ENCODE measurements at places on chromosomes 12 and 14. TPM values are rescaled to one million over a fixed set of nuclear protein-coding genes. Genes with fewer than 3 reads are reported as not detected.

DNA sequence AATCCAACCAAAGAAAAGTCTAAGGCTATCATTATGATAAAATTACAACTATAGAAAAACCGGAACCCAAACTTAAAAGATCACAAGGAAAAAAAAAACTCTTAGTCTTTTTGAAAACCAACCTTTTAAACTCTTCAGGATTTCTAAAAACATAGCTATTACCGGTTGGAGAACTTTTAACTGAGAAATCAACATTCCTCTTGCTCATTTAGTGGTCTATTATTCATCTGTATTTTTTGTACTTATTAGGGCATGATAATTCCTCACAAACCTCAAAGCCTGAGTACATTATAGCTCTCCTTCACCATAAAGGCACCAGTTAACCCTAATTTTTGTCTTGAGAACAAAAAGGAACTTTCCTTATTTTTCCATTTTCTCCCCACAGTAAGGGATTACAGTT lies 10.4 kb downstream of the LUM start:
- DNase-seq = no peak

The GLS2 gene
- total RNA-seq = 2.5 TPM

DNA sequence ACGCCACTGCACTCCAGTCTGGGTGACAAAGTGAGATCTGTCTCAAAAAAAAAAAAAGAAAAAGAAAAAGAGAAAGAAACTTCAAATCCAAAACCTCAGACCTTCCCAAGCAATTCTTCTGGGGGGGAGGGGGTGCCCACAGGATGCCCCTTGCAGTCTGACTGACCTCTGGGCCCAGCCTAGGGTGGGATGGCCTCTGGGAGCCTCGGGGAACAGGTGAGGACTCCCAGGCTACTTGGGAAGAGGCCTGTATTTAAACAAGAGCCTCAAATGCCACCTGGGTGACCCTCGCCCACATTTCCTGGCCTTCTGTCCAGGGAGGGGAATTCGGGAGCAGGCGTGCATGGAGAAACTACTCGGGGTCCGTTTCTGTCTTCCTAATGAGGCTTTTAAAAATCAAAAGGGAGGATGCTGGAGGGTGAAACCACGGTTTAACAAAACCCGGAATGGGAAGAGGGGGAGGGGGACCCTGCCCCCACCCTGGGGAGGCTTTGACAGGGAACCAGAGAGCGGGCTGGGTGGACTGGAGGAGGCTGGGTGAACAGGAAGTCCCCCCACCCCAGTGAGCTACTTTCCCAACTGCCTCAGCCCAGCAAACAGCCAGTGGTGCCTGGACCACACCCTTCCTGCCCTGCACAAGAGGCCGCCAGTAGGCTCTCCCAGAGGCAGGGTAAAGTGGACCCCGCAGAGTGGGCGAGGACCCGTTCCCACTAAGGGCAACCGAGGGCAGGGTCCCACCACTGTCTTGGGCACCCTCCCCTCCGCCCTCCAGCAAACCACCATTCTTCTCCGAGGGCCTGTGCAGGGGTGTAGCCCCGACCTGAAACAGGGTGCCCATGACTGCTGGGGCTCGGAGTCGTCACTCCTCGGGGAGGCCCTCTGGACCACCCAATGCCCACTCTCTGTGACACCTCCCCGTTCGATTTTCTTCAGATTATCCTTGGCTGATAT lies 1.5 kb upstream of the FBRSL1 start:
- DNase-seq = no peak

DNA sequence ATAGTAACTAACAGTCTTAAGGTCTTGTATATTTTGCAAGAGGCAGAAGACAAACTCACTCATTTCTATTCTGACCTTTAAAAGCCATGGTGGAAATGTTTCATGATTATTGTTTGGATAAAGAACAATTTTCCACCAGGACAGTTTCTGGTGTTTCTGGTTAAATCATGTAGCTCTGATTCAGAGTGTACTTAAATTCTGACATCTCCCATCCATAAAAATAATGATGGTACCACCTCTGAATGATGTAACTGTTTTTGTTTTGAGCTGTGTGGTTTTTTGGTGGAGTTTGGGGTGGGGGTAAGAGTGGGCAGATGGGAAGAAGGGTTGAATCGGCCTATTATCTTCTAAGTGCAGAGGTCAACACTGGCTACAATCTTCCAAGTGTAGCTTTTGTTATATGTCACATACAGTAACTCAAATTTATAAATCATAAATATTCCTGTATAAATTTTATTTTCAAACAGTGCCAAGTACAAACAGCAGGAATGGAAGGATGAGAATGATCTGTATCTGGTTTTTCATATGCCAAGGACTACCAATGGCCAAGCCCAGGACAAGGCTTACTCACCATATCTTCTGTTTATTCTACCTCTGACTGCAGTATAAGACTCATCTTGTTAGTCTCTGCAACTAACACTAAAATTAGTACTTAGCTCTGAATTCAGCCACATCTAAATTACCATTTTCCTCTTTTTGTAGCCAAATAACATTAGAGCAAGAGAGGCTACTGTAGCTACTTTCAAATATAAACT lies 108.7 kb downstream of the BCAT1 start:
- DNase-seq = no peak

GRCh38 chr12:56565510-56566101 lies 44.0 kb downstream of the RBMS2 start:
- DNase-seq = peak; percentile 85

The TMEM179 gene
- total RNA-seq = 0.50 TPM

DNA sequence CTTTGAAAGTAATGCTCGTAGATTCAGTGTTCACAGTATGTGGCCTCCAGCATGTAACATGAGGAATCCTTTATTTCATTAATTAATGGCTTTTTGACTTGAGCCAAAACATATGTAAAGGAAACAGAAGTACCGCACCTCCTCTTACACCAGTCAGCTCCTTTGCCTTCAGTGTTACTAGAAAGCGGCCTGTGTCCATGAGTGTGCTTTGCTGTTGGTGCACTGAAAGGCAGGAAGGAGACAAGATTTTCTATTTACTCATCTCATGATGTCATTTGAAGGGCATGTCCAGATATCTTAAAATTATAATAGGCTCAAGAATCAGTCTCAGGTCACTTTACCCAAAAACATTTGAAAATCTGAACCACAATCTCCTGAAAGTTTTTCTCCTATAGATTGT lies 9.9 kb upstream of the CCT2 start:
- no peak for DNase-seq

The NRXN3 gene
- total RNA-seq = 2.4 TPM

- DNase-seq = no peak
These were observed 46.9 kb downstream of the ACTN1 start for GRCh38 chr14:68932231-68932630.

The ESPL1 gene
- total RNA-seq = 1.5 TPM

DNA sequence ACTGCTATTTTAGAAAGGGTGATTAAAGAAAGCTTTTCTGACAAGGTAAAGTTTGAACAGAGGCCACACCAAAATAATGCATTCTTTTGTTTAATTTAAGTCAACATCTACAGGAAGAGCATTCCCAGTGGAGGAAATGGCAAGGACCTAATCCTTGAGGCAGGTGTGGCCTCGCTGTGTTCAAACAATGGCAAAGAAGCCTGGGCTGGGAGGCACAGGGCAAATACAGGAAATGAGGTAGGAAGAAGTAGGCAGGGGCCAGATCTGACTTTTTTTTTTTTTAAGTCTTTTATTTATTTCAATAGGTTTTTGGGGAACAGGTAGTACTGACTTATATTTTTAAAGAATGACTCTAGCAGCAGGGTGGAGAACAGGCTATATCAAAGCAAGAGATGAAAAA lies 53.5 kb downstream of the ARMH4 start:
- no peak for DNase-seq

DNA sequence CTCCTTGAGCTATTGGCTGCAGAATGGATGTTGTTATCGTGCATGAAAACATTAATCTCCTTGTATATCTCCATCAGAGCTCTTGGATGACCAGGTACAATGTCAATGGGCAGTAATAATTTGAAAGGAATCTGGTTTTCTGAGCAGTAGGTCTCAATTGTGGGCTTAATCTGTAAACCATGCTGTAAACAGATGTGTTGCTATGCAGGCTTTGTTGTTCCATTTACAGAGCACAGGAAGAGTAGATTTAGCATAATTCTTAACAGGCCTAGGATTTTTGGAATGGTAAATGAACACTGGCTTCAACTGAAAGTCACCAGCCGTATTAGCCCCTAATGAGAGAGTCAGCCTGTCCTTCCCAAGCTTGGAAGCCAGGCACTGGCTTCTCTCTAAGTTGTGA lies 50.4 kb downstream of the ATG14 start:
- DNase-seq = no peak

- DNase-seq = peak; percentile 87
These were observed 399 bp upstream of the WASHC4 start for GRCh38 chr12:105107171-105107493.

DNA sequence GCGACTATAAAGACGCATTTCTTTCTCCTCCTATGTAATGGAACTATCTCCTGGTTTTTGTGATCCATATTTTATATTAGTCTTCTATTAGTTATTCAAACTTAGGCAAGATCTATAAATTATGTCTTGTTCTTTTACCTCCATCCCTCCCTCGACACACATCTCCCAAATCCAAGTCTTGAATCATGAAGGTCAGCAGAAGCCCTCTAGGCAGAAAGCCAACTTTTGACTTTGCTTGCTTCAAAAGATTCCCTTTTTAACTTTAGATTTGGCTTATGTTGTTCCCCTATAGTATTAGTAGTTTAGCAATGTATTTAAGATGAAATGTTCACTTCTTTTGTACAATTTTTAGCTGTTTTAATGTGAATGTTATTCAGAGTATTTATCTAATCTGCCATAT lies 689.8 kb downstream of the SLC6A15 start:
- no peak for DNase-seq

The HEATR5A gene
- 30.4 TPM for total RNA-seq

GRCh38 chr12:9792961-9793617 lies 32.4 kb upstream of the CD69 start:
- DNase-seq = no peak

- DNase-seq = peak; percentile 51
These were observed 1.8 kb downstream of the CCDC85C start for GRCh38 chr14:99602054-99602787.

DNA sequence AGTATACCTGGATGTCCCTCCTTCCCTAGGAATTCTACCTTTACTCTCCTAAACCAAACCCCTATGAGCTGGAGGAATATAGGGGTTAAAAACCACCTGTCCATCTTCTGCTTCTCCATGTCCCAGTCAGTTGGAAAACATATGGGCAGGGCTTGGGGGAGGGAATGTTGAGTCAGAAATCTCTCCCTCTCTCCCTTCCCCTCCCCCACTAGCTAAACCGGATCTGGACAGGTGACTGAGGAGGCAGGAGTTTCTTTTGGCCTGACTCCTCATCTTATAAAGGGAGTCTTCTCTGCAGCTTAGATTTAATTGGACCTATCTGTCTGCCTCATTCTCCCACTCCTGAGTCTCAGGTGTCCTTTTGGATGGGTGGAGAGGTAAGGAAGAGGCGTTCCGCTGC lies 6.1 kb downstream of the ERBB3 start:
- no peak for DNase-seq

The HOXC5 gene
- 4.8 TPM for total RNA-seq

All from kidney (tissue), 22 donors.